ENCODE measurements at places on chromosomes 4 and X.

DNA sequence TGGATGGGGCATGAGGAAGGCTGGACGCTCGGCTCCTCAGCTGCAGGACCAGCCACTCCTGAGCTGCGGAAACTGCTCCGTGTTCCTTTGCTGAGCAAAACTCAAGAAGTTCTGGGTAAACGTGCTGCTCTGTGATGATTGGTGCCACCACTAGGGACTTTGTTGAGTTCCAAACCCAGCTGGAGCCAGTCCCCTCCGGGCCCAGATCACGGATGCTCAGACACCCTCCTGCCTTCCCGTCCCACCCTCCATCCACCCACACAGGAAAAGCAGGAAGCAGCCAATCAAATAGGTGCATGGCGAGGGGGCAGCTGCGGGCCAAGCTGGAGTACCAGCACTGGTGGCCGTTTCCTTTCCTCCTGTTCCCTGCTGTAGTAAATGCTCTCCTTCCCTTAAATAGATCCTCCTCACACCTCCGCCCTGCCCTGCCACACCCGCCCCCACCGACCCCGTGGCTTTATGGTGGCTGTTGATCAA lies 68.0 kb downstream of the ADRA2C start:
- no peak for DNase-seq

- DNase-seq: no peak
Observed at GRCh38 chr4:135186002-135186401, 984.4 kb upstream of the PABPC4L start.

DNA sequence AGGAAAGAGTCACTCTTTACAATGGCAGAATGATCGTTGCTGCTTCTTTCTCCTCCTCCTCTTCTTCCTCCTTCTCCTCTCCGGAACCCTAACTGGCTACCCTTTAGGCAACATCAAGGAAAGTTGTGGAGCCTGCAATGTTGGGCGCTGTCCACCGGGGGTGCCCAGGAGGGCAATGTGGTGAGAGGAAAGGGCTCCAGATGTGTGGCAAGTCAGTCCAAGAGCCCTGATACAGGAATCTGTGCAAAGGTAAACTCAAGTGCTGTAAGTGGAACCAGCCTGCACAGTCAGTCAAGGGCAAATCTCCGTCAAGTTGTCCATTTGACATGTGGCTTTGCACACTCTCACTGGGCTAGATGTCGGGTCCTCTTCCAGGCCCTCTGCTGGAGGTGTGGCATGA lies 2.8 kb downstream of the RTL5 start:
- peak; percentile 49 for DNase-seq

GRCh38 chr4:138298431-138298830 lies 56.3 kb upstream of the SLC7A11 start:
- DNase-seq: no peak

DNA sequence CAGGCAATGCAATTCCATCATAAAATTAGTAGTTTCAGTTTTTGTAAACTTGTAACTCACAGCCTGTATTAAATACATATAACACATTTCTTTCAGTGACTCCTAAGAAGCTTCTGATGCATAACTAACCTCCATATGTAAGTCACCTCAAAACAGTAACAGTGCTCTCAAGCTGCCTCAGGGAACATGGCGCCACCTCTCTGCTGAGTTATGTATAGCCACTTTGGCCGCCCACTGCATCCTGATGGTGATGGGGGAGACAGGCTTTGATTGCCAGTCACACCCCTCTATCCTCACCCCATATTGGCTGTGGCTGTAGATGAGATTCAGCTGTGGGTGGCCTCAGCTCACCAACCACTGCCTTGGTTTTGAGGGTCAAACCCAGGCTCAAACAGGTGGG lies 54.3 kb downstream of the LRBA start:
- peak; percentile 35 for DNase-seq

DNA sequence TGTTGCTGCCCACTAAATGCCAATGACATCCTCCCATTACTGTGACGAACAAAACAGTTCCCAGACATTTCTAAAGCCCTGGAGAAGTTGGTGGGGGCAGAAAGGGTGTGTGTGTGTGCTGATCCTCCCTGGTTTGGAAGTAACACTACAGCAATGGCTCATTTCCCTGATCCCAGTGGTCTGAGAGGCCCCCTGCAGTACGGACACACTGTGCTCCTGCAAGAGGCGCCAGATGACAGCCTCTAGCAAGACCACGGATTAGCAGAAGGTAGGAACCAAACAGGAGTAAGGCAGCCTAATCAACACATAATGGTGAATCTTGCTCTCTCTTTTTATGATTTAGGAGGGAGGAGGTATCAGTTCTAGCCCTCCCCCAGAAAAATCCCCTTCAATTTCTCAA lies 49.6 kb downstream of the CHRDL1 start:
- DNase-seq: no peak

- peak; percentile 30 for DNase-seq
Observed at GRCh38 chr4:139774759-139775487, 109.3 kb downstream of the MGST2 start.

GRCh38 chr4:155033604-155034003 lies 174.8 kb upstream of the NPY2R start:
- DNase-seq: no peak

GRCh38 chr4:56438766-56439165 lies 2.7 kb downstream of the PAICS start:
- DNase-seq: no peak

DNA sequence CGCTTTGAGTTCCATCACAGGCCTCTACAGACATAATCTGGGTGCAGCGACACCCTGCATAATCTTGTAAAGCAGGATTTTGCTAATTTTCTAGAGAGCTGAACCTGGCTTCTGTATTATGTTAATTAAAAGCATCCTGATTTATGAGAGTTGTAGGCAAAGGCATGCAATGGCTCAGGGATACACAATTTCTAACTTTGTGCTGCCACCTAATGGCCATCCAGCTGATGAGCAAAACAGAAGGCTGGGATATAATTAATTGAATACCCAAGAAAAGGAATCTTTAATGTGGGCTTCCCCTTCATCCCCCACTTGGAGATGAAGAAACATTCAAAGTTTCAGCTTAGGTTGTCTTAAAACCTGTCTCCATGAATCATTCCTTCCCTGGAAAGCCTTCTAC lies 78.1 kb downstream of the BMP15 start:
- peak; percentile 29 for DNase-seq

DNA sequence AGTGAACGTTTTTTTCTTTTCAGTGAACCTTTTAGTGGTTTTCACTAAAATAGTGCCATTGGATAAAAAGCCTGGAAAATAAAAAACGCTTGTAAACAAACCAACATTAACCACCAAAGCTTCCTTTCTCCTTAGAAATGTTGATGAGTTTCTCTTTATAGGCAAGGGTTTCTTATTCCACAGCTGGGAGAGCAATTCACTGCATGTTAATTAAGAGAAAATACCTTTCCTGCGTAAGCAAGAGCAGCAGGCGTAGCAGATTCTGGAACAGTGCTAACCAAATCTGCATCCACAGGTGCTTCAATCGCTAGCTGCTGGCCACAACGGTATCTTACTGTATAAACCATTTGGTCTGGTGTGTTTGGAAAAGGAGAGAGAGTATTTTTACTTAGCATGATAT lies 13.3 kb upstream of the AASDH start:
- no peak for DNase-seq

- DNase-seq: no peak
Observed at GRCh38 chrX:2272337-2272736, 228.4 kb downstream of the DHRSX start.

GRCh38 chr4:40462326-40462725 lies 127.2 kb downstream of the CHRNA9 start:
- DNase-seq: no peak

GRCh38 chrX:33434256-33435092 lies 223.1 kb upstream of the DMD start:
- DNase-seq: peak; percentile 42

- no peak for DNase-seq
Observed at GRCh38 chr4:145843148-145843547, 95.5 kb downstream of the ZNF827 start.

GRCh38 chrX:45191820-45192409 lies 8.8 kb downstream of the DIPK2B start:
- no peak for DNase-seq

- DNase-seq: no peak
Observed at GRCh38 chr4:119244832-119245231, 32.3 kb downstream of the USP53 start.

DNA sequence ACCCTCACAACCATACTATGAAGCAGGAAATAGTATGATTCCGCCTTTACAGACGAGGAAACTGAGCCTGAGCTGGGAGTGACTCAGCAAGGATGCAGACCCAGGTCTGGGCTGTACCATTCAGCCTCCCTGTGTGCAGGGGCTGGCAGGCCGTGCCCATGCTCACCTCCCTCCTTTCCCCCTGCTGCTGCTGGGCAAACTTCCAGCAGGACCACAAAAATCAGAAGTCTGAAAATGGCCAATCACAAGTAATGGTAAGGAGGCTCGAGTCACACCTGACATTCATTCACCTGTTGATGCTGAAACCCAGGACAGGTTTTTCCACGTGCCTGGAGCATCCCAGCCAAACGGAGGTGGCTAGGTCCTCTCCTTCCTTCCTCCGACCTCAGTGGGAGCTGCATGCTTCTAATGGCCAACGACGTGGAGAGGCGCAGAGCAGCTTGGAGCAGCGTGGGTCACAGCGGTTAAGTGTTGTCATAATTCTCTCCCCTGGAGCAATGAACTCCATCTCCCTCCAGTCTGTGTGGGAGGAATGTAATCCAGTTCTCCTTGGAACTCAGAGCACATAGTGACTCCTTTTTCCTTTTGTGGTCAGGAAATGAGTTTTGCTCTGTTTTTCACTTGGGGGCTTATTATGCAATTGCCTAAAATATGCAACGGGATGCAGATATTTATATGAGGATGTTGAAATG lies 371.7 kb downstream of the BCOR start:
- peak; percentile 24 for DNase-seq

- DNase-seq: no peak
Observed at GRCh38 chr4:148292686-148293085, 149.5 kb downstream of the NR3C2 start.

DNA sequence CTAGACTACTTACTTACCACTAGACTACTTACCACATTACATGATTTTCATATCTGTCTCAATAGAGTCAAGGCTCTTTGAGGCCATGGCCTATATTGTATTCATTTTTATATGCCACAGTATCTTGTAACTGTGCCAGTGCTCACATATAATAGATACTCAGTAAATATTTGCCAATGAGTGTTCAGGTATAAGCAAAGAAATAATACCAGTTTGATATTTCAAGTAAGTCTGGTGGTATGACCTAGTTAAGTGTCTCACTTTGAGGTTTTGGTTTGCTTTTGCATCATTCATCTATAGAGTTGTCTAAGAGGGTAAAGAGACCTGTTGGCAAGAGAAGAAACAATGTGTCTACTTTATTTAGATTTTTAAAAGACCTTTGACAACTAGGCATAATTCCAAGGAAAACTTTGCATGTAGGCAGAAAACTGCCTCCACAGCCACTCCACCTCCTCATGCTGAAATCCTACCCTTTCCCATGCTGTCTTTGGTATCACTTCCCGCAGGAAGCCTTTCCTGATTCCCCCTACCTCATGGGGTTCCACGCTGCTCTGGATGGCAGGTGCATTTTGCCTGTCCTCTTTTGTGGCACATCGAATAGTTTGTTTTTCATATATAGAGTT lies 91.3 kb upstream of the KLHL13 start:
- DNase-seq: no peak
